ENCODE measurements at places on chromosomes 6 and 20. TPM values are rescaled to one million over a fixed set of nuclear protein-coding genes. Genes with fewer than 3 reads are reported as not detected.

OPN5 gene
- polyA plus RNA-seq: 1.2 TPM

SLC16A10 gene
- 33.8 TPM for polyA plus RNA-seq

TRIM40 gene
- not detected for polyA plus RNA-seq

METTL24 gene
- 11.9 TPM for polyA plus RNA-seq

TRDN gene
- polyA plus RNA-seq: 1.9 TPM

TREM1 gene
- 0.09 TPM for polyA plus RNA-seq

NKX2-4 gene
- not detected for polyA plus RNA-seq

CFAP206 gene
- 2.9 TPM for polyA plus RNA-seq

SLC22A3 gene
- 3.9 TPM for polyA plus RNA-seq

SLC24A3 gene
- 3.1 TPM for polyA plus RNA-seq

APCDD1L gene
- 16.6 TPM for polyA plus RNA-seq

SEMG1 gene
- not detected for polyA plus RNA-seq

LST1 gene
- polyA plus RNA-seq: 5.0 TPM

C2 gene
- polyA plus RNA-seq: 3.3 TPM

RAET1E gene
- polyA plus RNA-seq: 0.60 TPM
